ENCODE measurements at places on chromosomes 4 and X.

DNA sequence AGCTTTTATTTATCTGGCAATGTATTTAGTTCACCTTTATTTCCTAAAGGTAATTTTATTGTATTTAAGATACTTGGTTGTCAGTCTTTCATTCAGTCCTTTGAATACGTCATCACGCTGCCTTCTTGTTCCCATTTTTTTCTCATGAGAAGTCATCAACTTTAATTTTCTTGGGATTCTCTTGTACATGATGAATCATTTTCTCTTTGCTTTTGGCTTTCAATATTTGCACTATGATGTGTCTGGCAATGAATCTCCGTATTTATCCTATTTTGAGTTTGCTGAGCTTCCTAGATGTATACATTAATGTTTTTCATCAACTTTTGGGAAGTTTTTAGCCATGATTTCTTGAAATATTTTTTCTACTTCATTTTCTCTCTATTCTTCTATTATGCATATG lies 28.4 kb downstream of the CLDN2 start:
- no peak for DNase-seq

- no peak for DNase-seq
These were observed 30.8 kb upstream of the C1GALT1C1 start for GRCh38 chrX:120660637-120661036.

DNA sequence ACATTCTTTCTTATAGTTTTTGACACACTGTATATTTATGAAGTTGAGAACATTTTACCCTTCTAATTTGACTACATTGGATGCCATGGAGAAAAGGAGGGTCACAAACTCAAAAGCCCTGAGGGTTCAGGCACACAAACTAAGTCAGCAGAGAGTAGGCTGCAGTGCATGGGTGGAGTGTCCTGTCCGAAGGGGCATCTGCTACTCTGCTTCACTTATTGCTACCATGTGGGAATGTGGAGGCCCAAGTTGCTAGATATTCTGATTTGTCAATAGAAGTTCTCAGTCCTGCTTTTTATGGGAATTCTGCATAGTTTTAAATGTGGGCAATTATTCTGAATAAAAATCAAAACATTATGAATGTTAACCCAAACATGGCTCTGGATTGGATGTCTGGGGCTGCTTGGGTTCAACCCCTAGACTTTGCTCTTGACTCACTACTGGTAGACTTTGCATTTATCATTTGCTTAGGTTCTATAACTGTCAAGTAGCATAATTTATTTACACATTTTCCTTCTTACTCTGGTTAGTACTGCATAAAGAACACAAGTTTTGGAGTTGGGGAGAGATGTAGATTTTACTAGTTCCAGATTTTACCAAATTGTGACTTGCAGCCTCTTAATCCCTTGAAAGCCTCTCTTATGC lies 255.1 kb downstream of the SPRY1 start:
- no peak for DNase-seq

- DNase-seq, result no peak
These were observed 8.4 kb upstream of the NUP54 start for GRCh38 chr4:76156635-76157034.

- no peak for DNase-seq
These were observed 148.0 kb upstream of the F9 start for GRCh38 chrX:139382529-139382928.

DNA sequence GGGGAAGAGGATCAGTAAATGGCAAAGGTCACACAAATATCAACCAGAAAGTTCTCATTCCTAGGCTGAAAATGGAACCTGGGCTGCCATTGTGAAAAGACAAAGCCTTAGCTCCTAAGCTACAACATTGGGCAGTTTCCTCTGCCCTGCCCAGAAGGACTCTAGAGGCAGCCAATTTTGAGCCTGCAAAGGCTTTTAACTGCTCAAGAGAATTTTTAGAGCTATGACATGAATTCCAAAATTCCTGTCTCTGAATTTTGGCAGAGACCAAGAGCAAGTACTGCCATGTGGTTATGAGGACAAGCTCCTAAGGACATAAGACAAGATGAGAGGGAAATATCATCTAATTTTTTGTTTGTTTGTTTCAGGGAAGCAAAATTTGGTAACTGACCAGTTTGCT lies 29.6 kb upstream of the IGFBP7 start:
- DNase-seq, result no peak

DNA sequence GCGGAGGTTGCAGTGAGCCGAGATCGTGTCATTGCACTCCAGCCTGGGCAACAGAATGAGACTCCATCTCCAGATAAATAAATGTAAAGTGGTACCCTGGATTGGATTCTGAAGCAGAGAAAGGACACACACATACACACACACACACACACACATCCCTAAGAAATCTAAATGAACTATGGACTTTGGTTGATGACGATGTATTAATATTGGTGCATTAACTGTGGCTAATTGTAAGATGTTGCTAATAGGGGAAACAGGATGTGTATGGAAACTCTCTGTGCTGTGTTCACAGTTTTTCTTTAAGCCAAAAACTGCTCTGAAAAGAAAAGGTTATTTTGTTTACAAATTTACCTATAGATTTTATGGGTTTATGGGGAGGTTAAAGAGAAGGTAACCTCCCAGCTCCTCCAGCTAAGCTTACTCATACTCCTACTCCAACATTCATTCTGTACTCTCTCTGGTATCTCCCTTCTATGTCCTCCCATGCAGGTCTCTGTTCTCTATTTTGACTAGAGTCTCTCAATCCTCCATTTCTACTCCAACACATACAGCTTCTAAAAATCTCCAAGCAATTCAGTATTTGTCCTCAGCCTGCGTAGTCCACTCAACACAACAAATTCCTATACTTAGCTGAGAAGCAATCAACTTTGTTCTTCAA lies 46.5 kb upstream of the RELL1 start:
- no peak for DNase-seq

GRCh38 chr4:128653527-128654444 lies 155.7 kb upstream of the JADE1 start:
- DNase-seq, result peak; percentile 33

- no peak for DNase-seq
These were observed 28.7 kb downstream of the SAT1 start for GRCh38 chrX:23811656-23812055.

DNA sequence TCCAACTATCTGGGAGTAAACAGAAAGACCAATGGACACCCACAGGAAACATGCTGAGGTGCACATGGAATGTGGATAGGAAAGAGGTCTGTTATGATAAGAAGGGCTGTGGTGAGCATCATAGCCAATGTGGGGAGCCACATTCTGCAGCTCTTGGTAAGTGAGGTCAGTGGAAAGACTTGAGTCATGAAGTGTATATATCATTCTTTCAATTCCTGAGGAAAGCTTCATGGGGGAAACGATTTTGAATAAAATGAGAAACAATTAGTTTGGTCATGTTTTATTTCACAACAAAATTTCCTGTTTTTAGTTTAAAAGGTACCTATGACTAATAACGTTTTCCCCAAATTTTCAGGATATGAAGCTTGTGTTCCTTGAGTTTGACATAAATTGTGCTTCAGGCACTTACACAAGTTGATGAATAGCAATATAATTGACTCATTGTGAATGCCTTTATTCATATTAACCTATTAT lies 41.4 kb upstream of the RASSF6 start:
- no peak for DNase-seq

DNA sequence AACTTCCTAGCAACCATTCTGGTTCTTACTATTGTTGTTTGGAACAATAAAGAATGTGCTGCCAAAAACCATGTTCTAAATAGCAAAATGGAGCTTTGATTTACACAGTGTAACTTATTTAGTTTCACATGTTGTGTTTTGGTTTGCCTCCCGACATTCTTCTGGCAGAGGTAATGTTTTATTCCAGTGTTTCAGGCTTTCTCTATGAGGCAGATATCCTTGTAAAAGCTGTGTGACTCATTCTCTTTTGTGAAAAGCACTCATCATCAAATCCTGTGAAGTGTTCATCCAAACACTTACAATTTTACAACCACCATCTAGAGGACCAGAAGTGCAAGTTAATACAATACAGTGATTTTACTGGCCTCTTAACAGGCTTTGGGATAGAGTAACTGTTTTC lies 219.0 kb upstream of the GIMD1 start:
- DNase-seq, result no peak

DNA sequence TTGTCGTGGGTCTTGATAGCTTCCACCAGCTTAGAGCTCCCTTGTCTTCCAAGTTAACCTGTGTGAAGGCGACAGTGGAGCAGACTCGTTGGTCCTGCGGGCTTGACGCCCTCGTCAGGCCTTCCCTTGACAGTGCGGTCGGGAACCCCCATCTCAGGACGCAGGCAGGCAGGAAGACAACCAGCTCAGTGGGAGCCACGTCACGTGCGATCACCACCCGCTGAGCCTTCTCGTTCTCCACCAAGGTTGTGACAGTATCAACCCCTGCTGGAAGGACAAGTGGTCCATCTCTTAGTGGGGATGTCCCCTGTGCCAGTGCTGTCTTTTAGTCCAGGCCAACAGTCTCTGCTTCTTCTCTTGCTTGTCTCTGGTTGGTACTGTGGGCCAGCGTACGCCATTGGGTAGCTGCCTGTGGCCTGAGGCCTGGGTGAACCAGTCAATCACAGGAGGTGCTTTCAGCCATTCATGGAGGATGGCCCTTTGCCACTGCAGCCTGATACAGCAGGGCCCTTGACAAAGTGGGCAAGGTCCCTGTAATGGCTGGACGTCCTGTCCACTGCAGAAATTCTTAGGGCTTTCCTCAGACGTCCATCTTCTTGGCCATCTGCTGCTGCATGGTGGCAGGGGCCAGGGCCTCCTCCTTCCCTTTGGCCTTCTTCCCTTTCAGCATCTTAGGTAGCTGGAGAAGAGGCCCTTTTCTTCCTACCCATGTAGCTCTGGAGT lies 31.4 kb downstream of the RGS12 start:
- no peak for DNase-seq

DNA sequence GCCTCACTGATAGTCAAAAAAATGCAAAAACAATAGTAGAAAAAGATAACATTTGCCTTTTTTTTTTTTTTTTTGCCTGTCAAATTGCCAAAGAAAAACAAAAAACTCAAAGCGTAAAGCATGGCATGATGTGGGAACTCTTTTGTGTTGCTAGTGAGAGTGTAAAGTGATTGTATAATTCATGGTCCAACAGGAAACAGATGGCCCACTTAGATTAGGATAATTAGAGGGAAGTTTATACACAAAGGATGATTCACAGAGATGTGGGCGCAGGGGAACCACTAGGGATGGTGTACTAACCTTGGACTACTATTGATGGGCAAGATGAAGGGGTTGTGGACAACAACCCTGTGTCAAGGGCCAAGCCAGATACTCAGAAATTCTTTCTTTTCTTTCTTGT lies 16.4 kb downstream of the MCUB start:
- no peak for DNase-seq

DNA sequence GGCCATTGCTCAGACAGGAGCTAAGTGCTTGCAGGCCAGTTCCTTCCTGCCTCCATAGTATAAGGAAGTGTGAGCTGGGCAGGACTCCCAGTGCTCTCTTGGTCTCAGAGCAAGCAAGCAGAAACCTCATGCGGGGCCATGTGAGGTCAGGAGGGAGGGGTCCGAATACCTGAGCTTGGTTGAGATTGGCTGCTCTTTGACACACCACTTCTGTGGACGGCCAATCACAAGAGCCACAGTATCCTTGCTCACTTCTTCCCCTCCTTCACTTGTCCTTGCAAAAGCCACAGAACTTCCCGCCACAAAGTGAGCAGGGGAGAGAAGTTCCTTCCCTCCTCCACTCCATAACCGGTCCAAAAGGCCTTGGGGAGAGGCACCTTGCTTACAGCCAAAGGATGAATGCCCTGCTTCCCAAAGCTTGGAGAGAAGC lies 56.7 kb downstream of the PRPS1 start:
- DNase-seq, result peak; percentile 81

DNA sequence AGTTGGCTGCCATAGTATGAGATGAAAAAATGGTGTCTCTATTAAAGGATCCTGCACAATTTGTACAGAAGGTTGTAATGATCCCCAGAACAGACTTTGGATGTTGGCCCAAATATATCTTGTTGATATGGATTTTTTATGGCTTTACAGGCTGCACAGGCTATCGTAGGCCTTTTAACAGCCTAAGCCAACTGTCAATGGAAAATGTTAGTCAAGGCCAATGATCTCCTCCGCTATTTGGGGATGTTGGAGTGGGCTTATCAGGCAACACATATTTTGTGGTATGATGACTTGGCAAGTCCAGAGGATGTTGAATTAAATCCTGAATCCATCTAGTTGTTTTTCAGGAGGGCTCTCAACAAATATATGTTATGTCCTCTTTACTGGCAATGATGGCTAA lies 42.1 kb downstream of the ZCCHC13 start:
- DNase-seq, result no peak

GRCh38 chr4:40887764-40888131 lies 138.0 kb downstream of the NSUN7 start:
- DNase-seq, result no peak

DNA sequence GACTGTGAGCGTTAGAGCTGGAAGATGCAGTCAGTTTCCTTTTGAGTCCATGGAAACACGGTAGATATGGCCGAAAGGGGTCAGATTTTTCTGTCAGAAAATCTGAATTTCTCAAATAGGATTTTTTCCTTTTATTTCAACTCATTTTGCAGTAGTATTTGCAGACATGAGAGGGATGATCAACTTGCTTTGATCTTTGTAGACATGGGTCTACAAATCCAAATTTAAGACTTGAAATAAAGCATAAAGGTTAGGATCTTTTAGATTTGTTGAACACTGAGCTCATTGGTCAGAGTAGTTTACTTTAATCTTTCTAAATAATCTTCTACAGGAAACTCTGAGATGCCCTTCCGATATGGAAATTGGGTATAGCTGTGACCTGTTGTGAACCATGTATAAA lies 44.7 kb downstream of the DOCK11 start:
- no peak for DNase-seq

DNA sequence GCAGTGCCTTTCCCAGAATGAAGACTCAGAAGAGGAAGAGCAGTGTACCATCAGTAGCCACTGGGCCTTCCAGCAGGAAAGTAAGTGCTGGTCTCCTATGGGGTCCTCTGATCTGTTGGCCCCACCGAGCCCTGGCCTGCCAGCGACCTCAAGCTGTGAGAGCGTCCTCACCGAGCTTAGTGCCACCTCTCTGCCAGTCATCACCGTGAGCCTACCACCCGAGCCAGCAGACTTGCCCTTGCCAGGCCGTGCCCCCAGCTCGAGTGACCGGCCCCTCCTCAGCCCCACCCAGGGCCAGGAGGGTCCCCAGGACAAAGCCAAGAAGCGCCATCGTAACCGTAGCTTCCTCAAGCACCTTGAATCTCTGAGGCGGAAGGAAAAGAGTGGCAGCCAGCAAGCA lies 69.7 kb downstream of the STARD8 start:
- DNase-seq, result no peak

- no peak for DNase-seq
These were observed 35.2 kb downstream of the DTHD1 start for GRCh38 chr4:36316607-36317006.

- no peak for DNase-seq
These were observed 9.2 kb downstream of the HOPX start for GRCh38 chr4:56671860-56672259.
